ENCODE measurements at places on chromosomes 16 and 17.

DNA sequence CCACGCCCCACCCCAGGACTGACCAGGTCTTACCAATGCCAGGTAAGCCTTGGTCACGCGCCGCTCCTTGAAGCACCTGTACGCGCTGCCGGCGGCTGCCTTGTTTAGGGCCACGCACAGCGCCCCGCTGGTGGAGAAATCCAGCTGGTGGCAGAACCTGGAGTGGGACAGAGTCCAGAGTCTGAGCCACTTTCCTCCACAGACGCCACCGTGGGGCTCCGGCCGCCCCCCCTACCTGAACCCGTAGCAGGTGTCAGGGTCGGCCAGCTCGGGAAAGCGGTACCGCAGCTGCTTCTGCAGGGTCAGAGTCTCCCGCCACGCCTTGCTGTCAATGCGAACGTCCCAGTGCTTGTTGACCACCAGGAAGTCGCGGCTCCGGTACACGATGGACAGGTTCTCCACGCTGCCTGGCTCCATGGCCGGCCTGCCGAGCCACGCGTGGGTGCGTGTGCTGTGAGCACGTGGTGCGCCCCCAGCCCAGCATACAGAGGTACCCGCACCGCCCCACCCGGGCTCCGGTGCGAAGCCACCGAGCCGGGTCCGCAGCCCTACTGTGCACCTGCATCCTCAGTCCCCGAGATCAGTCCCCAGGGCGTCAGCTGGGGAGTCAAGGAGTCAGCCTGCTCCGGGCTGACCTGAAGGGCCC lies 737 bp downstream of the RPUSD1 start:
- DNase-seq, result no peak

GRCh38 chr16:82152641-82153112 lies 17.3 kb downstream of the MPHOSPH6 start:
- DNase-seq, result no peak

DNA sequence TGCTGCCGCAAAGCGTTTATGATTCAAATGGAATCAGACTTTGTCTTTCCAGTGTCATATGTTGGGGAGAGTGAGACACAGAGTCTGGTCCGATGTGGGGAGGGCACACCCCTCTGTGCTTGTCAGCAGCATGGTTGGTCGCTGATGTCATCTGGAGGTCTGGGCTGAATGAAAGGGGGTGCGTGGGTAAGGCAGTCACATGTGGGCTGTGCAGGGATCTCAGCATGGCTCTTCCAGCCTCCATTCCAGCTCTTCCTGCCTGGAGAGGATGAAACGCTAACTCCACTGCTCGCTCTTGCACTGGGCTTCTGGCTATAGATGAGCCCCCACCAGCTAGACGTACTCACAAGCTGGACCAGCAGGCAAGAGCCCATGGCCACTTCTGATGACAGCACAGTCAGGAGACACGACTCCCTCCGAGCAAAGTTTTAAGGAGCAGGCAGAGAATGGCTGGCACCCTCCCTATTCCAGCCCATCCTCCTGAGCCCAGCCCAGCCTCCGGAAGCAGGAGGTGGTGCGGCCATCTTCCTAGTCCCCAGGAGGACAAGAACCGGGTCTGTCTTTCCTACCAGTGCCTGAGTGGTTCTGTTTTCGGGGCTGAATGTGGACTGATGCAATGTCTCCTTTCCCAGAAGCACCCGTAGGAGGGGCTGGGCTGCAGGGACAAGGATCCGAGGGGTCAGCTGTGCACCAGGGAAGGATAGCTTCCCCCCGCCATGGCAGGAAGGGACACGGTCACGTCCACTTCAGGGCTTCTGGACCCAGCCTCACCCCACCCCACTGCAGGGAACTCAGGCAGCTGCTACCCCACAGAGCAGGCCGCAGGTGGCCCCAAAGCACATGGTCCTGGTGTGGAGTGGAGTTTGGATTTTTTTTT lies 41.5 kb upstream of the CBFA2T3 start:
- DNase-seq, result no peak

- no peak for DNase-seq
Observed at GRCh38 chr16:89404561-89404960, 85.8 kb downstream of the ANKRD11 start.

- DNase-seq, result no peak
Observed at GRCh38 chr17:7588553-7589203, 1.2 kb downstream of the SOX15 start.

GRCh38 chr17:81715872-81716673 lies 4.0 kb downstream of the SLC25A10 start:
- DNase-seq, result no peak

DNA sequence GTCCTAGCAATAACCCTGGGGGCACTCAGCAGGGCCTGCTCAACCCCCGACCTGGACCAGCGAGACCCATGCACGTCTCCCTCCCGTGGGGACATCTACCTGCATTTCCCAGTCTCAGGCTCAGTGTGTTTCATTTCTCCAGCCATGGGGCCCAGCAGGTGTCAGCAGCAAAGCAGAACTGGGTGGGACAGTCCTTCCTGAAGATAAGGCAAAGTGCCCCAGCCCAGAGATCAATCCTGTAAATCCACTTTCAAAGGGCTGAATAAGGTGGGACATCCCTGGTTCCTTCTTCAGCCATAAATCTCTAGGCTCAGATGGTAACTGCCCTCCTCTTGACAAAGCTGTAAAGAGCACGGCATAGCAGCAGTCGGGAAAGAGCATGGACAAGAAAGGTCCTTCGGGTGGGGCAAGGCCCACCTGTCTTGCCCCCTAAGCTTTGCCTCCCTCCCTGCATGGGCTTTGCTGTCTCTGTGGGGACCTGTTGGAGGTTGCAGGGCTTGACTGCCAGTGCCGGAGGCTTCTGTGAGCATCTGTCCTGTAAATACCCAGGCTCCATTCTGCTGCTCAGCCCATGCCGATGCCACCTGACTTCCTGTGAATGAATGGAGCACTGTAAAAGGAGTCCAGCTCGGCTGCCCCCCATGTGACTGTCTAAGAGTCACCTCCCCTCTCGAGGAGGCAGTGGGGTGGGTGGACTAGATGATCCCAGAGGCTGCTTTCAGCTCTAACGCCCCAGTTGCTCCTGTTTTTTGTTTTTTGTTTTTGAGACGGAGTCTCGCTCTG lies 84.8 kb upstream of the TBC1D3K start:
- DNase-seq, result no peak

DNA sequence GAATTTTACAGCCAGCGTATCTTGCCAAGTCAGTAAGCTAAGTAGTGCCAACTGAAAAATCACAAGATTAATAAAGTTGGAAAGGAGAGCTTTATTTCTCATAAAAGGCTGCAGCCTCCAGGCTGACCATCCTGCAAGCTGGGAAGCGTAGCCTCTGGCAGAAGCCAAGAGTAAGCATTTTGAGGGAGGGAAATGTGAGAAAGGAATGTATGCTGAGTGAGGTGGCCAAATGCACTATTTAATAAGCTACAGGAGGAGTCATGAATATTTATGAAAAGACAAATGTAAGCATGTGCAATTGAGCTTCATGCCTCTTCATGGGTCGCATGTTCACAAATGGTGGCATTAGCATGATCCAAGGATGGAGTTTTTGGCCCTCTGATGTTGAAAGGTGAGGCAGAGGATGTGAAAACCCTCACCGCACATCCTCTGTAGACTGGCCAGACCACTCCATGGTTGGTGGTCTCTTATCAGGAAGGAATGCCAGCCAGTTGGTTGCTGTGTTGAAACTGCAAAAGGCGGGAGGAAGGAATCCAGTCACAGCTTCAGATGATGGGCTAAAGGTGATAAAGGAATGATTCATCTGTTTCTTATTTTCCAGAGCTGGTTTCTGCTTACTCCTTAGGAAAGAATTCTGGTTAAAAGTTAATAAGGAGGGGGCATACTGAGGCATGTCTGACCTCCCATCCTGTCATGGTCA lies 9.2 kb downstream of the KRT33B start:
- DNase-seq, result no peak

DNA sequence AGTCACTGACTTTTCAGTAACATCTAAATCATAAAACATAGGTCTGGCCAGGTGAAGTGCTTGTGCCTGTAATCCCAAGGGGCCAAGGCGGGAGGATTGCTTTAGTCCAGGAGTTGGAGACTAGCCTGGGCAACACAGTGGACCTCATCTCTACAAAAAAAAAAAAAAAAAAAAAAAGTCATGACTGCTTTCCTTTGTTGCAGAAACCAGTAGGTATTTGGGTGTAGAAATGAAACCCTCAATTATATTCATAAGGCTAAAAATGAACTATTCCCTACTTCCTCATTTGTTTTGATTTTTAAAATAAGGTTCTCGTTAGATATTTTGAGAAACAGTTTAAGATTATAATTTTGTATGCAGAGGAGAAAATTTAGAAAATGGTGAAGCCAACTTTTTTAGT lies 26.0 kb downstream of the PITPNC1 start:
- no peak for DNase-seq

DNA sequence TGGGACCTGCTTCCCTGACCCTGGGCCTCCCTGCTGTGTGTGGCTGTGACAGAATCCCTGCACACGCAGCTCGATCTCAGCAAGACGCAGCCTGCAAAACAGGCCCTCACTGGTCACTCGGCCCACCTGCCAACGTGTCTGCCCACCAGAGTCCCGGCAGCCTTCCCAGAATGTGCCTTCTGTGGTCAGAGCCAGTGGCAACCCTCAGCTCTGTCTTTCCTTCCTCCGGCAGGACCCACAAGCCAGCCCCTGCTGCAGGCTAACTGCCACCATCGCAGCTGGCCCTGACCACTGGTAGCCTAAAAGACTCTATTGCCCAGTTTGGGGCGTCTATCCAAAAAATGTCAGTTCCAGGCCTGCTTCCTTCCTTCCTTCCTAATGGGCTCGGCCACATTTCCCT lies 83.2 kb downstream of the LITAF start:
- DNase-seq, result no peak

DNA sequence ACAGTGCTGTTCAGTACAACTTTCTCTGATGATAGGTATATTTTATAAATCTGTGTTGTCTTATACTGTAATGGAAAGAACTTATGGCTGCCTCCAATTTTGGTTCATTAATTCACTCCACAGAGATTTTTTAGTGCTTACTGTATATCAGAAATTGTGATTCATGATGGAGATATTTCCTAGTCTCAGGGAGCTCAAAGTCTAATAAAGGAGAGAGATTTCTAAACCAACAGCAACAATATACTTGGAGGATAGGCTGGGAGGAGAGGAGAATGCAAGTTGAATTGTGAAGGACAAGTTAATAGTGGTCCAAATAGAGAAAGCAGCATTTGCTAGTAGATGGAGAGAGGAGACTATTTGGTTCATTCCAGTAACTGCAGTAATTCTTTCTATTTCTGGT lies 63.5 kb downstream of the TANC2 start:
- DNase-seq, result no peak

GRCh38 chr17:29571883-29572681 lies 3.6 kb downstream of the TP53I13 start:
- no peak for DNase-seq

- DNase-seq, result no peak
Observed at GRCh38 chr16:11236461-11237254, 19.3 kb downstream of the SOCS1 start.

- DNase-seq, result no peak
Observed at GRCh38 chr17:78944956-78945355, 19.8 kb upstream of the TIMP2 start.

- no peak for DNase-seq
Observed at GRCh38 chr17:77504652-77505155, 363.9 kb downstream of the SEC14L1 start.

DNA sequence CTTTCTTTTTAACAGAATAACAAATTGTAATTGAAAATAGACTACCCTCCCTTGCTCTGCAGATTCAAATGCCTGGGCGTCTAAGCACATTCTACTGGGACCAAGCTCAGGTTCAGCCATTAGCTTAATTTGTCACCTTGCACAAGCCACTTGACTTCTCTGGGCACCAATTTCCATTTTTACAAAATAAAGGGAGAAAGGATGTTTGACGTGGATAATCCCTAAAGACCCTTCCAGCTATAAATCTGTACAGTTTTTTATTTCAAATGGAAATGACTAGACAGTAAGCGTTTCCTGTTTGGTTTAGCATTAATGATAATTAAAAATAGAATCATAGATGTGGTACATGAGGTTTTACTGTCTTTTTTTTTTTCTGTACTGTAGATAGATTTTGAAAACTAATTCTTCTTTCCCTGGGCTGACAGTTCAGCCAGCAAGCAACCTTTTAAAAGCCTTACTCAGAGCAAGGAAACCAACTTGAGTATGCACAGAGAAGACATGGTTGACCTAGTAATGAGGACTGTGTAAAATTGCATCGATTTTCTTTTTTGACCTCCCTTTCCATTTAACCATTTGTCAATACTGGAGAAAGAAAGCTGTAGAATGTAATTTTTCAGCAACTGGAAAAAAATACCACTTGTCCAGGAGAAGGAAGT lies 1329.5 kb upstream of the CDH8 start:
- no peak for DNase-seq

DNA sequence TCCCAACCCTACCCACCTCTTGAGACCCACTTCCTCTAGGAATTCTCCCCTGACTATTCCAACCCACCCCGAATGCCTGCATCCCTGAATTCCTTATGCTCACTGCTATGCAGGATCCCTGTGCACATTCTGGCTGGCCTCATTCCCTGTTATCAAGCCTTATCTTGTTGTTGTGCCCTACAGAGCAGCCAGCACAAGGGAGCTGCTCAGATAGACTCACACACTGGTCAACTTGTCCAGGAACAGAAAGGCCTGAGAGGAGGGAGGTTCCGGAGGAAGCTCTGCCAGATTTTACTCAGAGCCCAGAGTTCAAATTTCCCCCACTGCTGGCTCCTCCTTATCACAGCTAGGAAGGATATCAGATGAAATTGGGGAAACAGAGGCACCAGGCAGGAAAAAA lies 24.8 kb upstream of the MYO18A start:
- DNase-seq, result peak; percentile 9

DNA sequence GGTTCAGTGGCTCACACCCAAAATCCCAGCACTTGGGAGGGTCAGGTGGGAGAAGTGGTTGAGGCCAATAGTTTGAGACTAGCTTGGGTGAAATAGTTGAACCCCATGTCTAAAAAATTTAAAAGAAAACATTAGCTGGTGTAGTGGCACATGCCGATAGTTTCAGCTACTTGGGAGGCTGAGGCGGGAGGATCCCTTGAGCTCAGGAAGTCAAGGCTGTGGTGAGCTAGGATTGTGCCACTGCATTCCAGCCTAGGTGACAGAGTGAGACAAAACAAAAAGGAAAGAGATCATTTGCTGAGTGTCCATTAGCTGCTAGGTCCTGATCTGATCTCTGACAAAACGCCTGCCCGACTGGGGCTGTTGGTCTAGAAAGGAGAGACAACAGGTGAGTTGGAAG lies 14.1 kb upstream of the DBNDD1 start:
- no peak for DNase-seq

- no peak for DNase-seq
Observed at GRCh38 chr16:25051406-25052150, 36.4 kb upstream of the ARHGAP17 start.

- no peak for DNase-seq
Observed at GRCh38 chr16:8044796-8045195, 545.5 kb downstream of the TMEM114 start.

- no peak for DNase-seq
Observed at GRCh38 chr17:77793146-77793970, 165.1 kb upstream of the TNRC6C start.

GRCh38 chr17:79085154-79085920 lies 10.7 kb downstream of the ENGASE start:
- DNase-seq, result no peak

DNA sequence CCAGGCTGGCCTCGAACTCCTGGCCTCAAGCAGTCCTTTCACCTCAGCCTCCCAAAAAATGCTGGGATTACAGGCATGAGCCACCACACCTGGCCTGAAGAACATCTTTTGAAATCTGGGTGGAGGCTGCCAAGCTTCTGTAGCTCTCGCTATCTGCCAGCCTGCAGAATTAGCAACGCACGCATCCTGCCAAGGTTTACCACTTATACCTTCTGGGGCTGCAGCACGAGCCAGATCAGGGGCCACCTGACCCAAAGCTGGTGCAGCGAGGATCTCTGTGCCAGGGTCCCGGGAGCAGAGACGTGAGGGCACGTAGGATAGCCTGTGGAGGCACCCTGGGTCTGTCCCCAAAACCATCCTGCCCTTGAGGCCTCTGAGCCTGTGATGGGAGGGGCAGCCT lies 22.2 kb downstream of the SLC38A8 start:
- DNase-seq, result no peak

All from BE2C (cell line).